Epithelial cell of umbilical artery (primary cell): ENCODE measurements at places on chromosomes 2 and 18. TPM values are rescaled to one million over a fixed set of nuclear protein-coding genes. Genes with fewer than 3 reads are reported as not detected.

Gene LPIN2
- 26.6 and 40.0 TPM in 2 replicates for total RNA-seq

Gene POMC
- total RNA-seq, result 1.3 and 3.5 TPM in 2 replicates

Gene AGXT
- total RNA-seq, result not detected in 2 replicates

Gene TOGARAM2
- total RNA-seq, result not detected in 2 replicates

Gene IGFBP5
- total RNA-seq, result 2.3 and 5.9 TPM in 2 replicates

Gene IFIH1
- total RNA-seq, result 8.4 and 60.8 TPM in 2 replicates

Gene EN1
- total RNA-seq, result not detected in 2 replicates

Gene CYP27A1
- total RNA-seq, result 17.2 and 18.2 TPM in 2 replicates

Gene ALK
- not detected in 2 replicates for total RNA-seq

Gene MAP2
- 5.8 and 6.2 TPM in 2 replicates for total RNA-seq

Gene PHLPP1
- total RNA-seq, result 2.9 and 4.4 TPM in 2 replicates

Gene LIMS4
- 18.1 and 25.0 TPM in 2 replicates for total RNA-seq

Gene KCNE4
- total RNA-seq, result 0.30 and 0.32 TPM in 2 replicates

Gene CNGA3
- not detected in 2 replicates for total RNA-seq

Gene IL37
- not detected in 2 replicates for total RNA-seq

Gene CACNB4
- under 0.01 and 0.15 TPM in 2 replicates for total RNA-seq

Gene HOXD3
- total RNA-seq, result 4.2 and 5.9 TPM in 2 replicates

Gene SCG2
- 0.15 TPM in 1 of 2 replicates, not detected in the other for total RNA-seq

Gene NPAS2
- total RNA-seq, result 6.8 and 8.1 TPM in 2 replicates

Gene CLEC4F
- 0.15 TPM in 1 of 2 replicates, not detected in the other for total RNA-seq

Gene CRYGD
- total RNA-seq, result not detected in 2 replicates

Gene CNTNAP5
- not detected in 2 replicates for total RNA-seq

Gene TBR1
- total RNA-seq, result under 0.01 and 0.30 TPM in 2 replicates

Gene ZBTB7C
- total RNA-seq, result not detected in 2 replicates

Gene IL1RN
- not detected in 2 replicates for total RNA-seq

Gene IL1R1
- total RNA-seq, result 0.65 and 2.4 TPM in 2 replicates

Gene SALL3
- not detected in 2 replicates for total RNA-seq

Gene BOK
- total RNA-seq, result 34.4 and 43.9 TPM in 2 replicates
